ENCODE measurements at places on chromosomes 4 and X. TPM values are rescaled to one million over a fixed set of nuclear protein-coding genes. Genes with fewer than 3 reads are reported as not detected.

UGT2A1 gene
- total RNA-seq: not detected

CCDC120 gene
- 10.6 TPM for total RNA-seq

CTAG1B gene
- not detected for total RNA-seq

PPP4R3C gene
- total RNA-seq: not detected

- no peak for DNase-seq
Observed at GRCh38 chrX:17692709-17693346, 44.5 kb upstream of the SCML1 start.

DNA sequence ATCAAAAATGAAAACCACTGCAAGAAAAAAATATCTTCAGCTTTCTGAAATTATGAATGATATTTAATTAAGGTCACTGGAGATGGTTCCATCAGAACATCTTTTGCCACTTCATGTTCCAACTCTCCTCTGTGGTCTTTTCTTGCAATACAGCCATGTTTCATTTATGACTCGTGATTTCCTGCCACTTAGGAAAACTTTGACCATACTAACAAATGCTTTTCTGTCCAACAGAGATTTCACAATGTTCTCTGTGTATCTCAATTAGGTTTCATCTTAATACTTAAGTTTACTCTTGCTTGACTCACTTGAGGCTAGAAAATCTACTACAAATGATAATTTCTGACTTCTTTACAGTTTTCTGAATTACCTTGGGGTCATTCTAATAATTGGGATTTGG, 330.9 kb downstream of the CXXC4 start:
- DNase-seq: no peak

GRCh38 chr4:174742561-174742960, 86.5 kb downstream of the GLRA3 start:
- DNase-seq: no peak

GRCh38 chr4:169050881-169051760, 41.1 kb upstream of the CBR4 start:
- DNase-seq: no peak

GRCh38 chr4:139718358-139718757, 52.7 kb downstream of the MGST2 start:
- no peak for DNase-seq

GRCh38 chr4:113502906-113503305, 258.6 kb downstream of the CAMK2D start:
- no peak for DNase-seq

DNA sequence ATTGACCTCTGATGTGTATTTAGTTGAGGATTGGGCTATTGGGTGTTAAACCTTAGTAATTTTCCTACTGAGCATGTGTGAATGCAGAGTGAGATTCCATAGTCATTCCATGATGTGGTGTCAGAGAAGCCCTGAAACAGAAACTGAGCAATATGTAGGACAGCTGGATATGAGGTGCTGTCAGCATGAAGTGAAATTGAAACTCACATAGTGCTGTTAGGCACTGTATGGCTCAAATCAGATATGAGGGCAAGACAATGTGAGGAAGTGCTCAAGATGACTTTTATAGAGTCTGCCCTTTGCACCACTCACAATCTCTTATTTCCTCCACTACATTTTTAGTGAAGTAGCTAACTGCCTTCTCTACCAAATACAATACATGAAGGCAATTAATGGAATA, 188.3 kb downstream of the SH3BGRL start:
- DNase-seq: no peak

- no peak for DNase-seq
Observed at GRCh38 chr4:103994059-103994458, 274.3 kb upstream of the TACR3 start.

DNA sequence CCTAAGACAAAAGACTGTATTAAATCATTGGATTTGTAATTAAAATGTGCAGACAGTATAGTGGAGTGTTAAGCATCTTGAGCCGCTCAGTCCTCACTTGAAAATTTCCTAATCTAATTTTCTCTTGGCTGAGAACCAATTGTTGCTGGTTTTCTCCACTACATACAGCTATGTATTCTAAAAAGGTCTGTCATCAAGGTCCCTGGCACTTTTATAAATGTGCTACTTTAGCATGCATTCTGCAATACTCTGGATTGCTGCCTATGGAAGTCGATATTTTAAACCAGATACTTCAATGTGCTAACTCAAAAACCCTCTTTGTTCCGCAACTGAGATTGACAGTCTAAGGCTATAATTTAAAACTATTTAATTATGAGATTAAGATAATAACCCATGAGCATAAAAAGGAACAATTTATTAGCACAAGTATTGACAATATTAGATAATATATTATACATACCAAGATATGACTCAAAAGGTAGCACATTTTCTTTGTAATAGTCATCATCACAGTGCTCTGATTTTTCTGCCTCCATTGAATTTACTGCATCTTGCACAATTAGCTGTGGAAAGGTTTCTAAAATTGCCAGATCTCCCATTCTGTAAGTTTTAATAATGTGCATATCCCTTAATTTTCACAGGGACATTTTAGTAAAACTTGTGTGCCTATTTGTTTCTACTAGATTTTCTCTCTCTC, 815.1 kb downstream of the ADGRL3 start:
- DNase-seq: no peak

DNA sequence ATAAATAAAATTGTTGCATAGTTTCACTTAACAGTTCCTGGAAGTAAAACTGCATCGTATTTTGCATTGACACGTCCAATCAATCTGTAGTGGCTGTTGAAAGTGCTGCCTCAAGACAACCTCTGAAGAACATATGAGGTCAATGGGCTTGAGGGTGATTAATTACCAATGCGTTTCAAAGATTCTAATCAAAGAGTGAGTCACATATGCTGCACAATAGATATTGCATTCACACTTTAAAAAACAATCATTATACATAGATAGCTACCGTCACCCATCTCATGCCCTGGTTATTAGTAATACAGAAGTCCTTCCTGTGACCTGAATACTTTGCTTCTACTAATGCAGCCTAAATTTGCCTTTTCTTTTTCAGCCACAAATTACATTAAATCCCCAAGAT, 743.3 kb upstream of the SLIT2 start:
- DNase-seq: no peak

GRCh38 chr4:139665079-139665689, 435 bp upstream of the MGST2 start:
- no peak for DNase-seq

- no peak for DNase-seq
Observed at GRCh38 chrX:48910926-48911411, 477 bp downstream of the SLC35A2 start.

GRCh38 chr4:145937971-145938611, 532 bp downstream of the ZNF827 start:
- DNase-seq: peak; percentile 63

DNA sequence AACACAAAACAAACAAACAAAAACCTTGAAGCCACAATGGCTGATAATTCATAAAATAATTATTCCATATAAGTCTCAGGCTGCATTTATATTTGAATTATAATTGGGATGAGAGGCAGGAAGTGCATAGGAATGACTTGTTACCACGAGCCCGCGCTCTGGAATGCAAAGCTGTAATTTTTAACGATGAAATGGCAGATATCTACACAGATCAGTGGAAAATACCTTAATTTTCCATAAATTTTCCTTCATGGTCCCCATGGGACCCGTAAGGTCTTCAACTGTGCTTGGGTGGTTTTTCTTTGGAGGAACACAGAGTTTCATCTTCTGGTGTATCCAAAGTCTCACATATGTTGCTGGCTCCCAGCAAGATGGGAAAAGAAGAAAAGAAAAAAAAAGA, 226.8 kb downstream of the SHOX start:
- DNase-seq: no peak

DNA sequence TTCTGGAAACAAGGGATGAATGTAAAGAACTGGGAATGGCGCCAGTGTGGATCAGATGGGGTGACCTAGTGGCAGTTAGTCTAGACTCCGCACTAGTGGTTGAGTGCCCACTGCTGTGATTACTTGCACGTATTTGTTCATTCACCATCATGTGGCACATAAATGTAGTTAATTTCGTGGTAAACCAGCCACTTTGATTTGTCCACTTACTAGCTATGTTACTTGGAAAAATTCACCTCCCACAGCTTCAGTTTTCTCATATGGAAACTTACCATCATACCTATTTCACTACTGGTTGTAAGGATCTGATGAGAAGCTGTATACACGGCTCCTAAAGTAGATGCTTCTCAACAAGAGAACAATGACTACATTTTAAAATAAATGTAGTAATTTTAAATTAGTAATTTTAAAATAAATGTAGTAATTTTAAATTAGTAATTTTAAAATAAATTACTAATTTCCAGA, 394 bp upstream of the DYNLT3 start:
- DNase-seq: no peak

- DNase-seq: no peak
Observed at GRCh38 chr4:140753329-140753728, 2.9 kb downstream of the TBC1D9 start.

- DNase-seq: no peak
Observed at GRCh38 chr4:134628066-134628465, 426.5 kb upstream of the PABPC4L start.

Data from CD4-positive, alpha-beta memory T cell (primary cell).